ENCODE measurements at places on chromosomes 1 and 21. TPM values are rescaled to one million over a fixed set of nuclear protein-coding genes. Genes with fewer than 3 reads are reported as not detected.
A peak's percentile ranks its signal among the peaks of the same experiment; 100 is the strongest.

DNA sequence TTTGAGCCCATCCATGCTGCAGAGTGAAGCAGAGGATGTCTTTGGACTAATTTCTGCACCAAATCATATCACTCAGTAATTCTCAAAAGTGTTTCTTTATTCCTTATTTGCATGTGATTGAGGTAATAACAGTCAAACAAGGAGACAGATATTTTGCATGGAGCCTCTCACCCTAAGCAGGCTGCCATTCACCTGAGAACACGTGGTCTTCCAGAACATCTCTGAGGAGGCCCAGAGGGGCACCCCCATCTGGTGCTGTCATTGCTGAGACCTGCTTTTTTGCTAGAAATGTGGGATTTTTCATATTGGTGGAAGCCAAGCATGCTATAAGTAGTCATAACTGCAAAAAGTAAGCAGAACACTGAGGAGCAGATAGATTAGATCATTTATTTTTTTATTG is 7.7 kb downstream of the SLC37A1 start:
- no peak for DNase-seq

- DNase-seq: no peak
Observed at GRCh38 chr1:48000883-48001282, 3.7 kb upstream of the TRABD2B start.

GRCh38 chr1:24111262-24111995 is 506 bp downstream of the MYOM3 start:
- DNase-seq: peak; percentile 64

GRCh38 chr1:115654125-115654524 is 12.4 kb downstream of the VANGL1 start:
- no peak for DNase-seq

GRCh38 chr1:202143768-202144401 is 652 bp downstream of the ARL8A start:
- peak; percentile 77 for DNase-seq

DNA sequence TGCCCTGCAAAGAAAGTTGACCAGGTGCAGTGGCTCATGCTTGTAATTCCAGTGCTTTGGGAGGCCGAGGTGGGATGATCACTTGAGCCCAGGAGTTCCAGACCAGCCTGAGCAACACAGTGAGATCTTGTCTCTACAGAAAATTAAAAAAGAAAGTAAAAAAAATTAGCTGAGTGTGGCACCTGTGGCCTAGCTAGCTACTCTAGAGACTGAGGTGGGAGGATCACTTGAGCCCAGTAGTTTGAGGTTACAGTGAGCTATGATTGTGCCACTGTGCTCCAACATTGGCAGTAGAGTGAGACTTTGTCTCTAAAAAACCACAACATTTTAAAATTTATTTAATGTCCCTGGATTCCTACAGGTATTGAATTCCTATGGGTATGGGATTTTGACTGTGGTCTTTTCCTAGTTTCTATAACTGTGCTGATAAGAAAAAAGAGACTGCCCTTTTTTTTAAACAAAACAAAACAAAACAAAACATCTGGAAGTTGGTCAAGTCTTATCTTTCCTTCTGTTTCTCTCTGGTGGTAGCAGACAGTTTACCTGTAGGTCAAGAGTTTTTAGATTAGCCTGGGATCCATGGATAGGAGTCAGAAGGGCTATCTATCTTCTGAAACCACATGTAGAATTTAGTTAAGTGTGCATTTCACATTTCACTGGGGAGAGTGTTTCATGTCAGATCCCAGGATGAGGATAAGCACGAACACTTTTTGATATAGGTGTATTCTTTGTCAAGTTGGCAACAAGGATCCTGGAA is 18.8 kb downstream of the UCK2 start:
- no peak for DNase-seq

GJC2 gene
- 6.9 TPM for total RNA-seq

SPRR4 gene
- not detected for total RNA-seq

ZSWIM5 gene
- 4.1 TPM for total RNA-seq

OR6K3 gene
- 2.3 TPM for total RNA-seq

ATP1A4 gene
- 0.96 TPM for total RNA-seq

FCER1A gene
- total RNA-seq: 13.3 TPM

ORC1 gene
- total RNA-seq: 0.43 TPM

TRAPPC10 gene
- total RNA-seq: 42.6 TPM
